Epithelial cell of prostate (primary cell): ENCODE measurements at places on chromosomes 2 and 18.

- DNase-seq, result no peak
Measured at GRCh38 chr18:49585781-49586663, 24.2 kb downstream of the LIPG start.

DNA sequence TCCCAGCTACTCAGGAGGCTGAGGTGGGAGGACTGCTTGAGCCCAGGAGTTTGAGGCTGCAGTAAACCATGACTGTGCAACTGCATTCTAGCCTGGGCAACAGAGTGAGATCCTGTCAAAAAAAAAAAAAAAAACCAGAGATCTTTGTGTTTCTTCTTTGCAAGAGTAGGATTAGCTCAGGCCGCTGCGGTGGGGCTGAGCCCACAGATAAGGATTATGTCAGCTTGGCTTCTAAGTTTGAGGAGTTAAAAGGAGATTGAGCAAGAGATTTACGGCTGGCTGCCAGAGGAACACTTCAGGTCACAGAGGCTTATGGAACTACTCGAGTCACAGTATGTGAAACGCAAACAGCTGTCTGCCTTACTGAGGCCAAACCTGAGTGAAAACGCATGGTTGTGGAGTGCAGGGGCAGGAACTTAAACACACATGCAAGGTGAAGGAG is 146.7 kb upstream of the L3MBTL4 start:
- no peak for DNase-seq

DNA sequence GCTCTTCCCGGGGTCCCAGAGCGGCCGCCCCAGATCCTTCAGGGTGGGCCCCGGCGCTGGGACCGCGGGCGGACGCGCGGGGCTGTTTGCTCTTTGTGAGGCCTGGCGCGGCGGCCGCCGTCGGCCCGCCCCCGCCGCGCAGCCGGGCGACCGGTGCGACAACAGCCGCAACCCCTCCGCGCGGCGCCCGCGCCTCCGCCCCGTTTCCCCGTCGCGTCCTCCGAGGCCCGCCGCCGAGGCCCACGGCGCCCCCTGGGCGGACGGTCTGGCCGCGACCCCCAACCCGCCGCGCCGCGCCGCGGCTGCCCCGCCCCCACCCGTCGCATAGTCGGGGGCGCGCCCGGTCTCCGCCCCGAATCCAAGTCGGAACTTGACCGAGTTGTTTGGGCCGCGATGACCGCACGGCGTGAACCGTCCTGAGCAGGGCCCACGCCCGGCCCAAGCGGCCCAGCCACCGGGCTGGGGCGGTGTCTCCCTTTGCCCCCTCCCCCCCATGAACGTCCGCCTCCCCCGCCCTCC is 448 bp downstream of the YPEL5 start:
- no peak for DNase-seq

DNA sequence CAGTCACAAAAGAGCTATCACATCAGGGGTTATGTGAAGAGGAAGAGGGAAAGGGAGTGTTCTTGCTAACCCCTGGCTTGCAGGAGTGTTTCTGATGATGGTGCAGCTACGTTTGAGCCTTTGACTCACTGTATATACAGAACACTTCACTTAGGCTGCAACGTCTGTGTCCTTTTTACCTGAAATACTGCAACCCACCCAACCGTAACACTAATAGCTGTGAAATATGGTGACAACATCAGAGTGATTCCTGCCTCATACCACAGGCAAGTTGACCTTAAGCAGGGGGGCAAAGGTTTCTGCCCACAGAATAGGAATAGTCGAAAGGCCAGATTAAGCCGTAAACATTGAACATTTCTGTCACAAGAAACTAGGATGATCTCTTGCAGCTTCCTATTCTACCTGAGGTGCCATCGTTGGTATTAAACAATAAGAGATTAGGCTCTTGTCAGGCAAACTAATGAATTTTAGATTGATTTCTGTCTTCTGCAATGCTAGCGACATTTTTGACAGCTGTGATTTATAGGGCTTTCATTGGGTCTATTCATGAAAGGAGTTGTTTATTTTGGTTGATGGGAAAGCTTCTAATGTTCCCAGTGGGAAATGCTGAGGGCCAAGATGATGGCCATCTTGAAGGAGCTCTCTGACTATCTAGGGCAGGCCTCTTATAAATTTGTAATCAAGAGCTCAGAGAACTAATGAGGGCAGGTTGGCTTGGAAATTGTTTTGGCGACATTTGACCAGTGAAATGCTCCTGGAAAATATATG is 316.8 kb downstream of the PIK3C3 start:
- no peak for DNase-seq

- DNase-seq, result no peak
Measured at GRCh38 chr18:50651334-50651733, 91.4 kb downstream of the MAPK4 start.

- no peak for DNase-seq
Measured at GRCh38 chr2:10333247-10333613, 30.5 kb downstream of the HPCAL1 start.

DNA sequence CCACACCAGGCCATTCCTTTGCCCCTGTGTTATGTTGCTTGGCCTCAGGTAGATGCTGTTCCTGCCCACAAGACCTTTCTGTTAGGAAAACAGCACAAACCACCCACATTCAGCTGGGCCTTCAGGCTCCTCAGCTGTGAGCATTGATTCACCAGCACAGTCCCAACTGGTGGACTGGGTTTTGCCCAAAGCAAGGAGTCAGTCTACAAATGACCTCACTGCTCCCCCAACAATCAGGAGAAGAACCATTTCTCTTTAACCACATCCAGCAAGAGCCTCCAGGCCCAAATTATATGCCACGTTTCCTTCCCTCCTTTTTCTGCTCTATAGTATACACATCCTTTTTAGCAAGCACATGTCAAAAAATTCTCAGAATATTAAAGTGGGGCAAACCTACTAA is 5.2 kb downstream of the TMEM163 start:
- no peak for DNase-seq

GRCh38 chr2:62794791-62795190 is 89.3 kb downstream of the EHBP1 start:
- DNase-seq, result no peak

GRCh38 chr2:62539606-62540407 is 33.8 kb upstream of the TMEM17 start:
- DNase-seq, result no peak

DNA sequence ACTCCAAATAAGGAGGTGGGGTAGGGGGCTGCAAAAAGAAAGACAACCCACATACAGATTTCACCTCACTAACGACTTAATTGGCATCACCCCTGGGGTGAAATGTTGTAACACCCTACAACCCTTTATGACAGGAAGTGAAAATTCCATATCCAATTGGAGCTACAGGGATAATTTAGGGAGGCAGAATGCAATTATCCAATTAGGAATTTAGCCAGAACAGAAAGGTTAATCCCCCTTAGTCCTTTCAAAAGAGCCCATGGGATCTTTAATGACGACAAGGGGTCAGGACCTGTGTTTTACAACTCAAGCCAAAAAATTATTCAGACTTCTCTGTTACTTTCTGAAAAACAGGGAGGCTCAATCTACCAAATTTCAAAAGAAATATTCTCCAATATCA is 1027.1 kb downstream of the TMEM182 start:
- no peak for DNase-seq

GRCh38 chr2:71689393-71689792 is 236.0 kb downstream of the DYSF start:
- DNase-seq, result no peak
